Aorta (tissue), 5 donors: ENCODE measurements at places on chromosomes 6 and 20. TPM values are rescaled to one million over a fixed set of nuclear protein-coding genes. Genes with fewer than 3 reads are reported as not detected.

DNA sequence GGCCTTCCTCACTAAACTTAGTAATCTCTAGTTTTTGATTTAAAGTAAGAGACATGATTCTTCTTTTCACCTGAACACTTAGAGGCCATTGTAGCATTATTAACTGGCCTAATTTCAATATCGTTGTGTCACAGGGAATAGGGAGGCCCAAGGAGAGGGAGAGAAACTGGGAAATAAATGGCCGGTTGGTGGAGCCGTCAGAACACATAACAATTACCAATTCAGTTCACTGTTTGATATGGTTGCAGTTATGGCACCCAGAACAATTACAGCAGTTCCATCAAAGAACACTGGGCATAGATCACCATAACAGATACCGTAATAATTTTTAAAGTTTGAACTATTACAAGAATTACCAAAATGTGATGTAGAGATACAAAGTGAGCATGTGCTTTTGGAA lies 9.1 kb upstream of the GLYATL3 start:
- no peaks in the 10 kb centered on the region for H3K36me3 ChIP-seq
- no peak overlapping the region for H3K4me3 ChIP-seq
- no peak overlapping the region for H3K27ac ChIP-seq

DNA sequence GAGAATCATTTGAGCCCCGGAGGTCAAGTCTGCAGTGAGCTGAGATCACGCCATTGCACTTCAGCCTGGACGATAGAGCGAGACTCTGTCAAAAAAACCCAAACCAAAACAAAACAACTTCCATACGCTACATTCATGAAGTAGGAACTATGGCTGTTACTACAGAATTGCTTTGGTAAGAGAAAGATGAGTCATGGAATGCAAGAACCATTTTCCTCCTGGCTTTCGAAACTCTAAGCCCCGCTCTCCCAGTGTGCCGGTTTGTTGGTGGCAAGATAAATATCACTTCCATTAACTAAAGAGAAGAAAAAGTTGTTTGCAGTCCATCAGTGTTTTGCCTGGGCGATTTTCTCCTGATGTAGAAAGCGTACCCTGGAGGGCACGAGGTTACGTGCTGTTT lies 61.3 kb downstream of the ZDHHC14 start:
- no peaks in the 10 kb centered on the region for H3K4me1 ChIP-seq
- no peaks in the 10 kb centered on the region for H3K36me3 ChIP-seq
- no peak overlapping the region for H3K4me3 ChIP-seq
- H3K27ac ChIP-seq: no peak overlapping the region
- DNase-seq: no peak

DNA sequence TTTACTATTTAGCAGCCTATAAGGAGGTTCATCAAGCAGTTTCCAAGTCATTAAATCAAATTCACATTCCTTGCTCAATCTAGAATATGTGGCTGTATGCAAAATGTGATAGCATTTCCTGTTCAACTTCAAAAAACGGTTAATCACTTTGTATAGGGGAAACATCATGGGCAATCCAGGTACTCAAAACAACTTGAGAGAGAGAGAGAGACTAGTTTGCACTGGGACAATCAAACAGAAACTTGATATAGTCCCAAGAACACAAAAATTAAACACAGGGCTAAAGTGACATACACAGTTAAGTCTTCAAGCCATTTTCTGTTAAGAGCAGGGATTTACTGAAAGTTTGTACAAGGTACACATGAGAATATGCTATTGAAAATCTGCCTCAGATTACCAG lies 7.4 kb downstream of the CPNE1 start:
- H3K36me3 ChIP-seq: peaks cover 6% of the 10 kb centered on the region
- no peaks in the 10 kb centered on the region for H3K4me1 ChIP-seq
- no peak overlapping the region for H3K27ac ChIP-seq

Gene DSE
- 96.7 TPM for total RNA-seq

GRCh38 chr6:76592566-76592965 lies 520.1 kb upstream of the IMPG1 start:
- H3K4me3 ChIP-seq: no peak overlapping the region
- no peaks in the 10 kb centered on the region for H3K27me3 ChIP-seq
- DNase-seq: no peak
- H3K36me3 ChIP-seq: no peaks in the 10 kb centered on the region
- H3K4me1 ChIP-seq: no peaks in the 10 kb centered on the region

Gene SNRNP48
- 15.2 TPM for total RNA-seq

- DNase-seq: no peak
- no peaks in the 10 kb centered on the region for H3K27me3 ChIP-seq
- peaks cover 3% of the 10 kb centered on the region for H3K36me3 ChIP-seq
- no peak overlapping the region for H3K4me3 ChIP-seq
These were observed 132.1 kb downstream of the KIF13A start for GRCh38 chr6:17855381-17855780.

Gene NOX3
- not detected for total RNA-seq

DNA sequence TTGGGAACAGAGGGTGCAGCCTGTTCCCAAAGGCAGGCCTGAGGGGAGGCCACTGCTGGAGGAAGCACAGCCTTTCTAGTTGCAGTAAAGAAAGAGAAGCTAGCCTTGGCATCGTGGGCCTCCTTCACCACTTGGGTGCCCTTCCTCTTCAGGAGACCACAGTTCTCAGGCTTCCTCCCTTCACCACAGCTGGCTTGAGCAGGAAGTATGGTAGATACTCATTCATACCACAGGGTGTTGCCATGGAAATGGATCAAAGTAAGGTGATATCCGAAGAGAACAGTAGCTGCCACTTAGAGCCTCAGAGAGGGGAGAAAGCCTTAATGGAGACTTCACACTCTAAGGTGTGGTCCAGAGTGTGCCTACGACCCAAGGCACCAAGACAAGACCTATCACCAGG lies 120.4 kb upstream of the RIPOR2 start:
- peaks cover 2% of the 10 kb centered on the region for H3K27me3 ChIP-seq
- H3K36me3 ChIP-seq: no peaks in the 10 kb centered on the region
- H3K27ac ChIP-seq: no peak overlapping the region
- no peak overlapping the region for H3K4me3 ChIP-seq

Gene TMC2
- 0.15 TPM for total RNA-seq

Gene PSORS1C2
- not detected for total RNA-seq

DNA sequence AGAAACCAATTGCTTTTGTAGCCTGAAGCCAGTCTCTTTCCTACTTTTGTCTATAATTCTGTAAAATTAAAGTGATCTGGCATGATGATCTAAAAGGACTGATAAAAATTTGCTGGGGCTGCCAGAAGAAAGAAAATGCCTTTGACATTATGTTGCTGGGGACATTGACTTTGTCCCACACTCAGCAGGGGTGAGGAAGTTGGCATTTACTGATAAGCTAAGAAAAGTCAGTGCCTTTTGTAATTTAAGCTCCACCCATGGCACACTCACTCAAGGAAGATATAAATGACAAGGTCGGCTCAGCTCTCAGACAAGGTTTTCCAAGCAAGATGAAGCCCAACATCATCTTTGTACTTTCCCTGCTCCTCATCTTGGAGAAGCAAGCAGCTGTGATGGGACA lies at the start of gene SEMG1:
SEMG1 (plus strand) TSS at position 309 of the 400 bp plus-strand sequence; CDS start at position 330, 21 bp downstream.
- no peak within 1 kb of the TSS for H3K4me3 ChIP-seq
- no peak within 1 kb of the TSS for H3K27ac ChIP-seq
- no peaks in the 10 kb centered on the region for H3K36me3 ChIP-seq
- H3K4me1 ChIP-seq: no peaks in the 10 kb centered on the region

DNA sequence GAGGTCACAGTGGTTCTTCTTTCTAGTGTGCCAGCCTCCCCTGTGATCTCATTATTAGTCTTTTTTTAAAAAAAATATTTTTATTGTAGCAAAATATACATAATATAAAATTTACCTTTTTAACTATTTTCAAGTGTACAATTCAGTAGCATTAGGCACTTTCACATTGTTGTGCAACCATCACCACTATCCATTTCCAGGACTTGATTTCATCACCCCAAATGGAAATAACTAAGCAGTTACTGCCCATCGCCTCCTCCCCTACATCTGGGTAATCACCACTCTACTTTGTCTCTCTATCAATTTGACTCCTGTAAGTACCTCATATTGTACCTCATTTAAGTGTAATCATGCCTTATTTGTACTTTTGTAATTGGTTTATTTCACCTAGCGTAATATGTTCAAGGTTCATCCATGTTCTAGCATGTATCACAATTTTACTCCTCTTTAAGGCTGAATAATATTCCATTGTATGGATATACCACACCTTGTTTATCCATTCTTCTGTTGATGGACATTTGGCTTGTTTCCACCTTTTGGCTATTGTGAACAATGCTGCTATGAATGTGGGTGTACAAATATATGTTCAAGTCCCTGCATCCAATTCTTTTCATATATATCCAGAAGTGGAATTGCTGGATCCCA lies 68.6 kb upstream of the FYN start:
- H3K27ac ChIP-seq: no peak overlapping the region
- H3K36me3 ChIP-seq: no peaks in the 10 kb centered on the region
- no peaks in the 10 kb centered on the region for H3K27me3 ChIP-seq

Gene FAM209B
- 0.90 TPM for total RNA-seq

DNA sequence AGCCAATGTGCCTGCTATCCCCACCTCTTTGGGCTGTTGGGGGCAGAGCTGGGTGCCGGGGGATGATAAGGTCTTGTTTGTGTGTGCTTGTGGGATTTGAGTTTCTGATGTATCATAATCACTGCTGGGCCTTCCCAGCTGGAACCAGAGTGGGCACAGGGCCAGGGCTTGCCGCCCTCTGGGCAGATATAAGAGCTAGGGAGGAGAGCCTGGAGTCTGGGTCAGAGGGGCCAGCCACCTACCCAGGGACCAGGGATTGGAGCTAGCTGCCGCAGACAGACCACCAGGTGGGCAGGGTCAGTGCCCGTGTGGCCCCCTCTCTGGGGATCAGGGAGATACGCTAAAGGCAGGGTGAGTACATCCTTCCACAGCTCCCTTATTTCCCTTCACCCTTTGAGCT lies 3.1 kb upstream of the TLDC2 start:
- no peak overlapping the region for H3K4me3 ChIP-seq
- DNase-seq: no peak
- H3K36me3 ChIP-seq: no peaks in the 10 kb centered on the region
- no peaks in the 10 kb centered on the region for H3K27me3 ChIP-seq
- no peaks in the 10 kb centered on the region for H3K4me1 ChIP-seq

DNA sequence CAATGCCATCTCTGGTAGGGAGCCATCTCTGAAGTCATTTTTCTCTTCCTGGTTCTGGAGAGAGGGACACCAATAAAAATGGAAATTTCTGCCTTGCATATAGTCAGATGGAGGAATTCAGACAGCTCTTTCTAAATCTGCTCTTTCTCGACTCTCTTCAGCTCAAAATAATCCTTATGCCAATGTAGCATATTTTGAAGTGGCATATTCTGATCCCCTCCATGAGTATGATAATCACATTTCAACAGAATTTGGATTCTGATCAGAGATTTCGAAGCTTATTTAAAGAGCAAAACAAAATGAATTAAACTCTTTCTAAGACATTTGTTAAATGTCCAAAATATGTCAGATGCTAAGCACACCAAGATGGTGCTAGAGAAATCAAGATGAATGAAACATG lies 267.1 kb upstream of the BTBD3 start:
- no peaks in the 10 kb centered on the region for H3K36me3 ChIP-seq
- H3K4me1 ChIP-seq: no peaks in the 10 kb centered on the region
- H3K27me3 ChIP-seq: peaks cover 2% of the 10 kb centered on the region
- no peak overlapping the region for H3K27ac ChIP-seq

Gene DEFB132
- total RNA-seq: not detected

DNA sequence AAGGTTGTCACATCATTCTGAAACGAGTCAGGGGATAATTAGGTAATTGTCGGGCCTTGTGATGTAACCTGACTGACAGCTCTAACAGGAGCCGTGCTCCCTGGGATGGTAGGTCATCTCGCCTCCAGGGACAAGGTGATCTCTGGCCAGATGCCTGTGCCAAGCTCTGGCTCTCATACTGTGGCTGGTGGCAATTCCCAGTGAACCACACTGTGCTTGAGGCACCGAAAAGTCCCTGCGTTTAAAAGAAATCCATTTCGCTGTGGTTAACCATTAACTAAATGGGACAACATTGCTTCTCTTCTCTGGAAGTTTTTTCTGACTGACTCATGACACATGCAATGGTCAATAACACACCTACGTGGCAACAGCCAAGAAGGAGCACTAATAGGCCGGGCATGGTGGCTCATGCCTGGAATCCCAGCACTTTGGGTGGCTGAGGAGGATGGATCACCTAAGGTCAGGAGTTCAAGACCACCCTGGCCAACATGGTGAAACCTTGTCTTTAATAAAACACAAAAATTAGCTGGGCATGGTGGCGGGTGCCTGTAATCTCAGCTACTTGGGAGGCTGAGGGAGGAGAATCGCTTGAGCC lies 669.2 kb downstream of the PRKN start:
- H3K4me1 ChIP-seq: peaks cover 8% of the 10 kb centered on the region
- no peak overlapping the region for H3K4me3 ChIP-seq
- no peaks in the 10 kb centered on the region for H3K27me3 ChIP-seq
- H3K36me3 ChIP-seq: no peaks in the 10 kb centered on the region

DNA sequence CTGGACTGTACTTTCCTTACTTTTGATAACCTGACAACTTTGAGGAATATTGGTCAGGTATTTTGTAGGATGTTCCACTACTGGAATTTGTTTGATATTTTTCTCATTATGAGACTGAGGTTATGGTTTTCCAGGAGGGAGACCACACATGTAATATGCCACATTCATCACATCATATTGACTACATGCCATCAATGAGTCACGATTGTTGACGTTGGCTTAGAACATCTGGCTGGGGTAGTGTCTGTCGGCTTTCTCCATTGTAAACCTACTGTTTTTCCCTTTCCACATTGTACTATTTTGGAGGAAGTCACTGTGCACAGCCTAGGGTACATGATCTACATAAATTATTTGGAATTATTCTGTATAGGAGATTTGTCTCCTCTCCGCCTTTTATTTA lies 1.4 kb upstream of the STX11 start:
- H3K36me3 ChIP-seq: no peaks in the 10 kb centered on the region
- no peaks in the 10 kb centered on the region for H3K4me1 ChIP-seq
- no peak overlapping the region for H3K27ac ChIP-seq
- H3K27me3 ChIP-seq: no peaks in the 10 kb centered on the region
- H3K4me3 ChIP-seq: no peak overlapping the region

Gene PLEKHG1
- total RNA-seq: 62.7 TPM

Gene EYA2
- 10.7 TPM for total RNA-seq

DNA sequence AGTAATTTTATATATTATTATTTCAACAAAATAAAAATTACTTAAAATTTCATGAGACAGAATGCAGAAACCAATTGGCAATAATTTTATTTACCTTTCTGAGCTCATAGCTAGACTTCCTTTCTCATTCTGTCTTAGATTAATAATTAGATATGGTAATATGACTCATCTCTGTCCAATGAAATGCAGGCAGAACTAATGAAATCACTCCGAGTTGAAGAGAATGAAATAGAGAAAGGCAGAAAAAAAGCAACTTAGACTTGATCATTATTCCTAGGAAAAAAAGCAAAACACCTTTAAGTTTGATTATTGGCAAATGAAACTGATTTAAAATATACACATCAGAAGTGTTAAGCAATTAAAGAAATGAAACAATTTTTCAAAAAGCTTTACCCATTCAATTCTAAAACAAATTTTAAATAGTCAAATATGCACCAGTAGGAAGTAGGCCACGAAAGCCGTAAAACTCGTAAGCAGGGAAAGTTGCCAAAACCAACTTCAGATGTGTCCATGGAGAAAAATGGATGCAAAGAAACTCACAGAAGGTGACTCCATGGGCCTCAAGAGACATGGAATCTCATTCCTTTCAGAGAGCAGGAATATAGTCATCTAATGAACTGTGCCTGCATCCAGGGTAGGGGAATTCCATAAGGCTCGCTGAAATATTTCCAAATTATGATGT lies 293.8 kb upstream of the RGS17 start:
- no peak overlapping the region for H3K4me3 ChIP-seq
- no peak overlapping the region for H3K27ac ChIP-seq
- DNase-seq: no peak
